ENCODE measurements at places on chromosomes 16 and 17. TPM values are rescaled to one million over a fixed set of nuclear protein-coding genes. Genes with fewer than 3 reads are reported as not detected.

DNA sequence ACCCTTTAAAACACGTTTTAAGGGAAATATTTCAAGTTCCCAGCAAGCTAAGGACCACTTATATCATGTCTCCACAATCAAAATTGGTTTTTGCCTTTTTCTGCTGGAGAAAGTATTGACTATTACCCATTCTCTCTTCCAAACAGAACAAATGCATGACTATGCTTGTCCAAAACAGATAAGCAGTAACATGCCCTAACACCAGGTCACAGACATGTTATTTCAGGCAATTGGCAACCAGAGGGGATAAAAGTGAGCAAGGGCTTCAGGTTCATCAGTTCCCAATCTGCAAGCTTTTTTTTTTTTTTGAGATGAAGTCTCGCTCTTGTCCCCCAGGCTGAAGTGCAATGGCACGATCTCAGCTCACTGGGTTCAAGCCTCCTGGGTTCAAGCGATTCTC lies 15.0 kb downstream of the SKA2 start:
- DNase-seq, result no peak

DNA sequence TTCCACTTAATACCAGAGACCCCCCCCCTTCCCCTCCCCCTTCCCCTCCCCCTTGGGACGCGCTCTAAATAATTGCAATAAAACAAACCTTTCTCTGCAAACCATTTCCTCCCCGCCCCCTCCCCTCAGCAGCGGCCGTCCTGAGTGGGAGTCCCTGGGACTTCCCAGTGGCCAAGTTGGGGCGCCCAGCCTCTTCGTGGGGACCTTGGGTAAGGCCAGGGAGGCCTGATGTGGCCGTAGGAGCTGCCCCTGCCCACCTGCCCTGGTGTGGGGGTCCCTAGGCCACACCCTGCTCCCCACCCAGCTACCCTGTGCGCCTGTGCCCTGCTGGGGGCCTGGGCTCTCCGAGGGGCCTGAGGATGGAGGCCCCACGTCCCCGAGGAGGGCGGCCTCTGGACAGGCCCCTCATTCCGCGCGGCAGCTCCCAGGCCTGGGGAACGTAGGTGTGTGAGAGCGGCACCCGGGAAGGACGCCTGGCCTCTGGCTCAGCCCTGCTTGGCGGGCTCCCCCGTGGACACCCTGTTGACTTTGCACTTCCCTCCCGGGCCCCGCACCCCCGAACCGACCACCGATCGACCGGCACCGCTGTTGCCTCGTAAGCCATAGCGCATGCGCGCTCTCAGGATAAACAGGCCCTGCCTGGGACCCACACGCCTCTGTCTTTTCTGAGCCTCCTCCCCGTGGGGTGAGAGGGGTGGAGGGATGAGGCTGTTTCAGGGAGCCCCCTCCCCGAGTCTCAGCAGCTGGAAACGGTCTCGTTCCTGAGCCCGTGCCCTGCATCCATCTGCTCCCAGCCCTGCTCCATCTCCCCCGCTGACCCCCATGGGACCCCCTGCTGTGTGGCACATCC lies 9.0 kb downstream of the NTHL1 start:
- no peak for DNase-seq

- no peak for DNase-seq
Observed at GRCh38 chr16:86232496-86232895, 277.8 kb upstream of the FOXF1 start.

The MYH8 gene
- not detected for total RNA-seq

The CA5A gene
- not detected for total RNA-seq

The PRSS53 gene
- 3.3 TPM for total RNA-seq

DNA sequence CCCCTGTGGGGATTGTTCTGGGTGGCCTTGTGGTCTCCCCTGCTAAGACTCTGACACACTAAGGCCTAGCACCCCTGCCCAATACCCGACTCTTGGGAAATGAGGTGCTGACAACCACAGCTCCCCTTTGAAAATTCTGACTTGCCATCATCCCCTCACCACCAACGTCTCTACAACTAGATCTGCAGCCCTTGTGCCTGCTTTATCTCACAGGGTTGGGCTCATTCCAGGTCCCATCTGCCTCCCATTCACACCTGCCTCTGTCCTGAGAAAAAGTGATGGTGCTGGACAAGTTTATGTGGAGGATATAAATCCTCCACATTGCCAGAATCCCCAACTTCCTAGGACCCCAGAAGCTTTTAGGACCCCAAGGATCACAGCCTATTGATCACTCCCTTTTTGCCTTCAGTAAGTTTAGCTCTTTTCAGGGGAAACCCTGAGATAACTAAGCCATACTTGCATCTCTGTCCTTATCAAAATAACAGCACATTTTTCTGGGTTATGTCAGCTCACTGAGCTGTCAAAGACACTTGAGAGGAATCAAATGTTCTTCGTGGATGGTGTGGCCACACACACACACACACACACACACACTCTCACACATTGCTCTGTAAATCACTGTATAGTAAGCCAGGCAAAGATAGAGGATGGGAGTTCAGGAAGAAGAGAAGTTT lies 136.8 kb upstream of the CES5A start:
- DNase-seq, result no peak

The MYH2 gene
- total RNA-seq, result not detected

DNA sequence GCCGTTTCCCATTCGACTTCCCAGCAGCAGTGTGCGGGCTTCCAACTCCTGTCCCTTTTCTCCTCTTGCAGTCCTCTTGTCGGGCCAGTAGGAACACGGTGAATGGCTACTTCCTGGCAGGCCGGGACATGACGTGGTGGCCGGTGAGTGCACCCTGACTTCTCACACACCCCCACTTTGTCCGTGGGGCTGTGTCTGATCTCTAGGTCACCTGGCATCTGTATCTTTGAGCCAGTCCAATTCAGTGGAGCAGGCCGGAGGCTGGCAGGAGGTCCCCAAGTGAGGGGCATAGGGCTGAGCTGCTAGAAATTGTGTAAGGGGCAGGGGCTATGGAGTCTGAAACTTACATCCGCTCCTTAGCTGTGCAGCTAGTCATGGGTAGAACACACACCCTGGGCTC lies 6.6 kb downstream of the SLC5A10 start:
- no peak for DNase-seq

DNA sequence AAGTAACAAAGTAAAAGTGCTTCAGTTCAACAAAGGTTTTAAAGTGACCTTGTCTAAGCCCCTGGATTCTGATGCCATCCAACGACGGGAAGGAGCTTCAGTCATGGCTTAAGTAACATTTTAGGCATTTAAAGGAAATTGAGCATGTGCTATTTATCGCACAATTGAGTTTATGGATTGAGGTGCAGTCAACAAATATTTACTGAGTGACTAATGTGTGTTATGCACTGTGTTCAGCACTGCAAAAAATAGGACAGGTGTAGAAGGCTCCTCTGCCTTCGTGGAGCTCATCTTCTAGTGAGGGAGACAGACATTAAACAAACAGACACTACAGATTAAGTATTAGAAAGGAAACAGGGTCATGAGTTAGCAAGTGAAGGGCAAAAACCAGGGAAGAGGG lies 12.5 kb downstream of the TMIGD1 start:
- DNase-seq, result no peak

- DNase-seq, result no peak
Observed at GRCh38 chr16:87416826-87417527, 24.8 kb downstream of the MAP1LC3B start.

- no peak for DNase-seq
Observed at GRCh38 chr16:18983565-18984434, at the start of gene TMC7. Gene TMC7 (plus strand): TSS chr16:18983934. CDS start chr16:18984064, 130 bp downstream.

DNA sequence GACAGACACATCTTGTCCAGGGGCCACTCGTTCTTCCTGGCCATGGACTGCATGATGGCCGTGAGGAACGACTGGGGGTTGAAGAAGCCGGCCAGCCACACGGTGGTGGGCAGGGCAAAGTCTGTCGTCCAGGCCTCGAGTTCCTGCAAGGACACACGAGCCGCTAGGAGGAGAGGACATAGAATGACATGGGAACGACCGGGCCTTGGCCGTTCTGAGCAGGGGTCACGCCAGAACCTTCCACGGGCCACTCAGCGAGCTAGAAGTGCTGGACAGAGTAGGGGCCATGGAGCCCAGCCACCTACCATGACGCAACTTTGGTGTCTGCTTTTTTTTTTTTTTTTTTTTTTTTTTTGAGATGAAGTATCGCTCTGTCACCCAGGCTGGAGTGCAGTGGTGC lies 47.0 kb downstream of the PGS1 start:
- no peak for DNase-seq

DNA sequence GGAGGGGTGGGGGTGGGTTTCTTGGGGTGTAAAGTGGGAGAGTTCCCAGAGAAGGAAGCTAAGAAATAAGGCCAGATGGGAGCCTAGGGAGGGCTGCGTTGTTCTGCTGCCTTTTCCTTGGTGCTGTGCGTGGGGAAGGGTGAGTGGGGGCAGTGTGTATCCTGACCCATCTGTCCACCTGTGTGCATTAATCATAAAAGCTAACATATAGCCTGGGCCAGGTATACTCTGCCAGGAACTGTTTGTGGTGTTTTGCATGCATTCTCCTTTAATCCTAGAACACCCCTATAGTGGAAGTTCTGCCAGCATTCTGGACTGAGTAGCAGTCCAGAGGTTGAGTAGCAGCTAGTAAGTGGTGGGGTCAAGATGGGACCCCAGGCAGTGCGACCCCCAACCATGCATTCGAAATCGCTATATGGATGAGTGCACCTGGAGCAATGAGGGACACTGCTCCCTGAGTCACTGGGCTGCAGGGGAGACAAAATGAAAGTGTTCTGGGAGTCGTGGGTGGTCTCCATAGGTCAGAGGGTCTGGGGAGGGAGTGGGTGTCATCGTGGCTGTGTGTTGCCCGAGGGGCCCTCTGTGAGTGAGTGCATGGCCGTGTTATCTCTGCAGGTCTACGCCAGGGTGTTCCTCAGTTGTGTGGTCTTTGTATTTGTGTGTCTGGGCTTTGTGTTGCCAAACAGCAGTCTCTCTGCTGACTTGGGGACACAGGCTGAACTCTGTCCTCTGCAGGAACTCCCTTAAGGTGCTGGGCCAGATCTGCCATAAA lies 1.3 kb downstream of the ERBB2 start:
- DNase-seq, result no peak

DNA sequence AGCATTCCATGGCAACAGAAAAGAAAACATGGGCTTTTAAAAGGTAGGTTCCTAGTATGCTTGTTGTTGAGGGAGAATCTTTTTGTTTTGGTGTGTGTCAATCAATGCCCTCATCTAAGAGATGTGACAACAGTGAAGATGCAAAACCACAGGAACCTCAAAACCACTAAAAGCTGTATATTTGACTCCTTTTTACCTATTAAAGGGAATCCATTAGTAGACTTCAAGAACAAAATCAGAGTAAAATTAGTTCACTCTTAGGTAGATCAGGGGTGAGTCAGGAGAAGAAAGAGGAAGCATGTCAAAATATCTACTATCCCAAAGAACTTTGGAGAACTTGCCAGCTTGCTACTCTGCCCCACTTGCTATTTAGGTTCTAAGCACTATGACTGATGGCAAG lies 89.1 kb downstream of the CDK5R1 start:
- no peak for DNase-seq

All from CD8-positive, alpha-beta memory T cell (primary cell).